ENCODE measurements at places on chromosomes 12 and 14.

DNA sequence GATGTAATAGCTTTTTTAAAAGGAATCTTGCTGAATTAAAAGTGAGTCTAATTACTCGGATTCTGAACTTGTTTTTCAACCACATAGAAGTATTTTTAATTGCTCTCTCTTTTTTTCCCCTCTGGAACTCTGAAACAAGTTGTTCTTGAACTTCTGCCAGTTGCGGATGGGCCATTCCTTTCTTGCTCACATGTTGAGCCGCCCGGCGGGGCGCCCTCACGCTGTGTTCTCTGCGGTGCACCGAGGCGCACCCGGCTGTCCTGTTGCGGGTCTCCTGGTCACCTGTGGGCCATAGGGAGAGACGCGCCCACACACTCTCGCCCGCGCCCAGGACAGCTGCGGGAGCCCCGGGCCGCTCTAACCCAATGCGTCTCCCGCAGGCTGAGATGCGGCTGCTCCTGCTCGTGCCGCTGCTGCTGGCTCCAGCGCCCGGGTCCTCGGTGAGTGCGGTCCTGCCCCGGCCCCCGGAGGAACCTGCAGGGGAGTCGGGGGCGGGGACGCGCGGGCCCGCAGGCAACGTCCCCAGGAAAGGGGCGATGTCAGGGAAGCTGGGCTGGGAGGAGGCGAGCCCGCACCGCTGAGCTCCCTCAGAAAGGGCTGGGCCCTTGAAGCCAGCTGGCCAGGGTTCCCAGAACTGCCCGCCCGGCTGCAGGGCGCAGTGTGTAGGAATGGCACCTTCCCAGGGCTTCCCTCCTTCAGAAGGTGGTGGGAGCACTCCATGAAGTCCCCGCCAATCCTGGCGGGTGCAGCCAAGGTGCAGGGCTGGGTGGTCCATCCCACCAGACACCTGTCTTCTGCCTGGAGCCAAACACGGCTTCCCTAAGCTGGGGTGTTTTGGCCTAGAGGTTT lies 2.3 kb downstream of the PAPLN start:
- peak; percentile 89 for DNase-seq

GRCh38 chr12:121893961-121894460 lies 5.4 kb downstream of the PSMD9 start:
- peak; percentile 78 for DNase-seq

DNA sequence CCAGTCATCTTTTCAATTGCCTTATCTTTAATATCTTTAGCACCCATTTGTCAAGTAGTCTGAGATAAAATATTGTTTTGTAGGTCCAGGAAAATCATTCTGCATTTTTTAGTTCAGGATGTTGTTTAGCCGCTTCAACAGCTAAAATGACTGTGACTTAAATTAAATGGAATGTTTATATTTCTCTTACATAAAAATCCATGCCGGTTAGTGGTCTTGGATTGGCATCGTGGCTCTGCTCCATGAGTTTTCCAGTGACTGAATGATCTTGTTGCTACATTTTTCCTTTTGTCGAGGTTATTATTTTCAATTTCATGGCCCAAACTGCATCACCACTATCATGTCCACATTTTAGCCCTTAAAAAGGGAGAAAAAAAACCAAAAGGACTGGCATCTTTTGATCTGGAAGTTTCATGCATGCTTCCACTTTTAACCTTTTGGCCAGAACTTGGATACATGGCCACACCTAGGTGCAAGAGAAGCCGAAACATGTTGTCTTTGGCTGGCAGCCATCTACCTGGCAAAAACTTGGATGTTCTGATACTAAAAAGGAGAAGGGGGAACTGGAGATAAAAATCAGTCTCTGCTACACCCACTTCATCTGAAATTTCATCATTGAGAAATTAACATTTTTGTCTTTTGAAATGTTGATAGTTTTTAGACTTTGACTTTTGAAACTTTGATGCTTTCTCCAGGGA lies 142.4 kb downstream of the OTOGL start:
- peak; percentile 66 for DNase-seq

DNA sequence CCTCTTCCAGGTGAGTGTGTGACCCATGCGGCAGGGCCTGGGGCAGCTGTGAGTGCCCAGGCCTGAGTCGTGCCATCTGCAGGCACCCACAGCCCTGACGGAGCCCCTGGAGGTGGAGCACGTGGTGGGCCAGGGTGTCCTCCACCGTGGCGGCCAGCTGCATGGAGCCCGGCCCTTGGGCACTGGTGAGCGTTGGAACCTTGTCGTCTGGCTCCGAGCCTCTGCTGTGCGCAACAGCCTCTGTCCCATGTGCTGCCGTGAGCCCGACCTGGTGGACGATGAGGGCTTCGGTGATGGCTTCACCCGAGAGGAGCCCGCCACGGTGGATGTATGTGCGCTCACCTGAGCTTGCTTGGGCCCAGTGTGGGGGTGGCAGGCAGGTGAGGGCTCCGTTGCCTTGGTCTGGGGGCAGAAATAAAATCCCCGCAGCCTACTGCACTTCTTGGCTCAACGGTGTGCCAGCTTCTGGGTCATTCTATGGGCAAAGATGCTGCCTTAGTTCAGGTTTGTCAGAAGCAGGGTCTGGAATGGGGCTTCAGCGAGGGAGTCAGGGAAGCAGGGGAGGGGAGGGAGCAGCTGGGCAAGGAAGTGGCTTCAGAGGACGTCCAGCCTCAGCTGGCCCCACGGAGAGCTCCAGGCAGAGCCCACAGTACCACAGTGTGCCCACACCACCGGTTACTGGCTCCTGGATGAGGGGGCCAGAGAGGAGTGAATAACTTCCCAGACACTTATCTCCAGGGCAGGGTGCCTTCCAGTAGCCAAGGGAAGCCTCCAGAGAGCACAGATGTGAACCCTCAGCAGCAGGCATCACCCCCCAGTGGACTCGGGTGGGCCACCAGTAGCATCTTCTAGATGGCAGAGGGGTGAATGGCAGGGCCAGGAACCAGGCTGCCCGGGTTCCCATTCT lies 1.2 kb upstream of the ARL6IP4 start:
- DNase-seq, result no peak

DNA sequence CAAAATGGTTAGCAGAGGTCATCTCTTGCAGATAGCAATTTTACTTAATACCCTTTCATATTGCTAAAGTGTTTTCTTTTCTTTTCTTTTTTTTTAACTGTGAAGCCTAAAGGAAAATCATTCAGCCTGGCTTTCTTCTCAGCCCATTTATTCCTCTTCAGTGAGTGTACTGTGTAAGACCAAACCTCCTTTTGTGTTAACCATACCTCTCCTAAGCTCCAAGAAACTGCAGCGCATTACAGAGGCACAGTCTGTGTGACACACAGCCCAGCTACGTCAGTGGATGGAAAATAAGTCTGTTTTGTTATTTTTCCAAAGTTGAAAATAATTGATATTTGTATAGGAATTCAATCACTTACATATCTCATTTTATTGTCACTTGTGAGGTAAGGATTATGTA lies 21.7 kb downstream of the DCAF5 start:
- peak; percentile 71 for DNase-seq

- peak; percentile 61 for DNase-seq
Observed at GRCh38 chr14:67526676-67527459, 6.2 kb upstream of the PLEKHH1 start.

GRCh38 chr14:68611599-68611998 lies 181.3 kb downstream of the ZFP36L1 start:
- no peak for DNase-seq

- DNase-seq, result peak; percentile 52
Observed at GRCh38 chr12:130838284-130838950, 633 bp downstream of the STX2 start.

DNA sequence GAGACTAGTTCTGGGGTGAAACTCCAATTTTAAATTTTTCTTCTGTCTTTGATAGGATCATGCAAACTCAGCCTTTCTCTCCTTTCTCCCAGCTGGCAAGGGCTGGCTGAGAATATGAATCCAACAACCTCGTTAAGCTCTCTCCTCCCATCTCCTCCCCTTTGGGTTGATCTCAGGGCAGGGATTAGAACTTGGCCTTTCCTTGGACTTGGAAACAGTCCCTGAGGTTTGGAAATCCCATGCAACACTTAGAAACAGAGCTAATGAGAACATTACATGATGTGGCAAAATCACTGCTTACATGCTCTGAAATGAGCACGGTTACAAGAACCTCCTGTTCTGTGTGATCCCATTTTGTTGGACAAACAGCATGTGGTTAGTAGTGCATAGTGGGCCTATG lies 31.6 kb downstream of the ACACB start:
- peak; percentile 53 for DNase-seq

- DNase-seq, result no peak
Observed at GRCh38 chr12:124185971-124186686, 108.8 kb upstream of the RFLNA start.

DNA sequence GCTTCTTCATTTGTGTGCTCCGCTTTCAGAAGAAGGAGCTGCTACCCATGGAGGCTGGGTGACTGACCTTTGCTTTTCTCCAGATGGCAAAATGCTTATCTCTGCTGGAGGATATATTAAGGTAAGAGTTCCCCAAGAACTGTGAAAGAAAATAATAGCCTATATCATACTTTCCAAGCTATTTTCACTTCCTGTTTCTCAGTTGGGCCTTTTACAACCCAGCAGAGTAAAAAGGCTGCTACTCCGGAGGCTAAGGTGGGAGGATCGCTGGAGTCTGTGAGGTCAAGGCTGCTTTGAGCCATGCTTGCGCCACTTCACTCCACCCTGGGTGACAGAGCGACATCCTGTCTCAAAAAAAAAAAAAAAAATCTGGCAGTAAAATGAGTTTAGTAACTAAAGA lies 82.1 kb downstream of the APAF1 start:
- DNase-seq, result no peak

GRCh38 chr12:18556161-18556560 lies 181.7 kb downstream of the PLCZ1 start:
- no peak for DNase-seq

- no peak for DNase-seq
Observed at GRCh38 chr12:90791445-90791844, 163.5 kb downstream of the CCER1 start.

GRCh38 chr14:97219431-97220017 lies 422.3 kb downstream of the VRK1 start:
- DNase-seq, result peak; percentile 9

DNA sequence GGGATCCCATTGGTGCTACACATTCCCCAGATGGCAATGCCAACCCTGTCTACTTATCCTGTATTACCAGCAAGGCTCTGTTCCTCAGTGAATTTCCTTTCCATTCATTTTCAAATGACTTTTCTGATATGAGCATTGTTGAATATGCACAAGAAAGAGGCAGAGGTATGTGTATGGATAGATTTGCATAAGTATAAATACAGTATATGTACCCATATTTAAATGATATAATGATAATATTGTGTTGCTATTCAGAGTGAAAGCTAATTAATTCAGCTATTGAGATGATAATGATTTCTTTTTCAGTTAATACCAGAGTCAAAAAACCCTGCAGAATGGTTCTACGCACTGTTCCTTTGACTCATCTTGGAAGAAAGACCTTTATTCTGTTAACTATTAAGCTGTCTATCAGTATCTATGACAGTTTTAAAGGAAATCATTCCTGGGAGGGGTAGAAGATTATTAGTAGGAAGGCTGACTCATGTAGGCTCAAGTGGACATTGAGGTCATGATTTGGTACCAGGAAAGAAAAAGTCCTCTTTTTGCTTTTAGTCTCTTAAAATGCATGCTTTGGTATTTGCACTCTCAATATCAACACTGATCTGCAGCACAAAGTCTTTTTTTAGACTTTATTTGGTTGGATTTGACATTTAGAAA lies 44.9 kb upstream of the GAS2L3 start:
- no peak for DNase-seq

DNA sequence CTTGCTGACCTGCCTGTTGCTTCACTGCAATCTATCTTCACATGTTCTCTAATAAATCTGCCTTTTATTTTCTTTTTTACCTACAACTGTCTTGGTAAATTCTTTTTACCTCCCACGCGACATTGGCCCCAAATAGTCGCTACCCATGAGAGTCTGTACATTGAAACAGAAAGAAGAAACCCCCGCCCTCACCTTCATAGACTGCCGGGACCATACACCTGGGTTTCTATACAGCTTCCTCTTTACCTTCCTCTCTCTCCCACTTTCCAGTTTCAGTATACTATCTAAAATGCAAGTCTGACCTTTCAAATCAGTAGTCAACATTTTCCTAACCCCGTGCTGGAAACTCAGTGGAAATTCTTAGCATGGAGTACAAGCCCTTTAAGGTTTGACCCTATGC lies 4.8 kb downstream of the SLC8A3 start:
- DNase-seq, result no peak

- no peak for DNase-seq
Observed at GRCh38 chr12:2011643-2012607, 7.7 kb upstream of the DCP1B start.

DNA sequence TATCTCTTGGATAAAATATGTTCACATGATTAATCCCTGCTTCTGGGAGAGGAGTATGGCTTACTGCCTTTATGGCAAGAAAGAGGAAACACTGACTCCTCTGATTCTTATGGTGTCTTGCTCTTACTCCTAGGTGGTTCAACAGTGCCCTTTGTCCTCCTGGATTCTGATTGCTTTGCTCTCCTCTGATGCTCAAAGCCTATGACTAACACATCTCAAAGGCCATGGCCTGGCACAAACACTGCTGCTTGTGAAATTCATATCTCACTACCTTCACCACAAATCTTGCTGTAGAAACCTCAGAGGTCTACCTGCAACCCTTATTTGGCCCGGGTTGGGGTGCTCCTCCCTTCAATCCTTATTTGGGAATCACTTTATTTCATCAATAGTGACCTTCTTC lies 217.2 kb downstream of the C12orf50 start:
- DNase-seq, result no peak

DNA sequence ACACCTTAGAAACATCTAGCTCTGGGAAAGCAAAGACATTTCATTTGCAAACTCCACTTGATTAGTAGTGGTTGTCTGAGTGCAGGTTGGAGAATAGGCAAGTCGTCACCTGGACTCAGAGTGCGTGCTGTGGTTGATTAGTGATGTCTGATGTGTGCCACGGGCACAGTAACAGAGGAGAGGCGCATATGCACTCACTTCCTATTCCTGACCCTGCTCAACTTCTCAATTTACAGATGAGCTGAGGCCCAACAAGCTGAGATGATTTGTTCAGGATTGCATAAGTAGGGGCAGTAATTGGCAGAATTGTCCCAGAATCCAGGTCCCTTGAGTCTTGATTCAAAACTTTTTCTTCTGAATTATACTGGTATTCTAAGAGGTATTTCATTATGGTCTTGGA lies 44.9 kb downstream of the ADCK1 start:
- DNase-seq, result no peak

DNA sequence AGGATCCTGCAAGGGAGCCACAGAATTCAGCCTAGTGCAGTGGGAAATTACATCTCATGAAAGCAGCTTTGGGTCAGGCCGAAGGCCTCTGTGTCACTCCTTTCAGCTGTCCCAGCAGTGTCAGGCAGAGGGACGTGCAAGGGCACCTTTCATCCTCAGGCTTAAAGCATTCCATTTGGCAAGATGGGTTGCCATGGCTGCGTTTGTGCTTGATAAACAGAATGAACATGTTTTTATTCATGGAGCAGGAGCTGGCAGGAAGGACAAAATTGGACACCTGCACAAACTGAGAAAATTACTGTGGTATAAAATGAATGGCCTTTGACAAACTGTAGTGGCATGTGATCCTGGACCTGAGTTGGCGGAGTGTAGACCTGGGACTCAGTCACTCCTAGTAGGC lies 29.4 kb downstream of the ACAD10 start:
- peak; percentile 49 for DNase-seq
